ENCODE measurements at places on chromosomes 13 and 19.

- DNase-seq = no peak
Measured at GRCh38 chr19:17409990-17410389, 4.6 kb upstream of the BST2 start.

DNA sequence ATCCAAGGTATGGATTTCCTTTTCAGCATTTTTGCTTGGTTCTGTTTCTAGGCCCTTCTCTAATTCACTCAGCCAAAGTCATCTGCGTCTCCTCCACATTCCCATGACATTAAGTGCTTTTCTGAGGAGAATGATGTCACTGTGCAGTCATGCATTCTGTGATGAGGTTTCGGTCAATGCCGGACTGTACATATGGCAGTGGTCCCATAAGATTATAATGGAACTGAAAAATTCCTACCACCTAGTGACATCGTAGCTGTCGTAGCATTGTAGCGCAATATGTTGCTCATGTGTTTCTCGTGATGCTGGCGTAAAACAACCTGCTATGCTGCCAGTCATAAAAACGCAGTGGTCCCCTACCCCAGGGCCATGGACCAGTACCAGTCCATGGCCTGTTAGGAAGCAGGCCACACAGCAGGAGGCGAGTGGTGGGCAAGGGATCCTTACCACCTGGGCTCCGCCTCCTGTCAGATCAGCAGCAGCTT is 63.4 kb upstream of the TNFRSF19 start:
- no peak for DNase-seq

DNA sequence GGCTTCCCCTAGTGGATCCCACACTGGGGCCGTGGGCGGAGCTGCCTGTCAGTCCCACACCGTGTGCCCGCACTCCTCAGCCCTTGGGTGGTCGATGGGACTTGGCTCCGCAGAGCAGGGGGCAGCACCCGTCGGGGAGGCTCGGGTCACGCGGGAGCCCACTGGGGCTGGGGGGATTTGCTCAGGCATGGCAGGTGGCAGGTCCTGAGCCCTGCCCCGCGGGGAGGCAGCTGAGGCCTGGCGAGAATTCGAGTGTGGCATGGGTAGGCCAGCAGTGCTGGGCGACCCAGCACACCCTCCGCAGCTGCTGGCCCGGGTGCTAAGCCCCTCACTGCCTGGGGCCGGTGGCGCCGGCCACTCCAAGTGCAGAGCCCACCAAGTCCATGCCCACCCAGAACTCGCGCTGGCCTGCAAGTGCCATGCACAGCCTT is 481.7 kb upstream of the PRR20A start:
- DNase-seq = no peak

DNA sequence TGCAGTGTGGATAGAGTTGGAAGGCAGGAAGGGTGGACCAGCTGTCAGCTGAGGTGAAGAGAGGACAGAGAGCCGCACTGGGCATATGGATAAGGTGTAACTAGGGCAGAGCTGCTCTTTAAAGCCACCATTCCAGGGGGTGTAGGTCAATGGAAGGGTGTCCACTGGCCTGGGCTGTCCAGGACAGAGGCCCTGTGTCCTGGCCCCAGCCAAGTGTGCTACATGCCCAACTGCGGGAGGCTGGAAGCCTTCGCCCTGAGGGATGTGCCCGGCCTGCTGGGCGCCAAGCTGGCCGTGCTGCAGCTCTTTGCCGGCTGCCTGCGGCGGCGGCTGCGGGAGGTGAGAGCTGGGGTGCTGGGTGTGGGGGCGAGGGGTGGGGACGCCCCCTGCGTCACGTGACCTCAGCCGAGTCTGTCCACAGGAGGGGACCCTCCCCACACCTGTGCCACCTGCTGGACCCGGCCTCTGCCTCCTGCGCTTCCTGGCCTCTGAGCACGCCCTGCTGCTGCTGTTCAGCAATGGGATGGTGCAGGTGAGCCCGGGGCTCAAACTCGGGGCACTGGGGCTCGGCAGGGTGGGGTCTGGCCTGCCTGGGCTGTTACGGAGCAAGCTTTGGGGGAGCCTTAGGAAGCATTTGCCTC is 9.8 kb downstream of the PLK5 start:
- no peak for DNase-seq

DNA sequence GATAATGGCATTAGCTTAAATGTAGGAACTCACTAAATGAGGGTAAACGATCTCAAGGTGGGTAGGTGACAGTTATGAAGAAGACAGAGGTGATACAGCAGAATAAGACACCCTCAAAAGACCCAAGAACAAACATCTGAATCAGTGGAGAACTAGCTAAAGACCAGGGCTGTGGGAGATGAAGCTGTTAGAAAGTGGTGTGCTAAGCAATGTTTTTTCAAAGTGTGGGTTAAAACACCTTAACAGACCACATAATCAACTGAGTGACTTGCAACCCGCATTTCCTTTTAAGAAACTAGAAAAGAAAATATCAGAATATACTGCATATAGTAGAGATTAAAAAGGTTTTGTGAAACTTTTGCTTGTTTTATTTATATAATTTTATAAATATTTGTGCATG is 70.0 kb downstream of the ZDHHC20 start:
- DNase-seq = no peak

DNA sequence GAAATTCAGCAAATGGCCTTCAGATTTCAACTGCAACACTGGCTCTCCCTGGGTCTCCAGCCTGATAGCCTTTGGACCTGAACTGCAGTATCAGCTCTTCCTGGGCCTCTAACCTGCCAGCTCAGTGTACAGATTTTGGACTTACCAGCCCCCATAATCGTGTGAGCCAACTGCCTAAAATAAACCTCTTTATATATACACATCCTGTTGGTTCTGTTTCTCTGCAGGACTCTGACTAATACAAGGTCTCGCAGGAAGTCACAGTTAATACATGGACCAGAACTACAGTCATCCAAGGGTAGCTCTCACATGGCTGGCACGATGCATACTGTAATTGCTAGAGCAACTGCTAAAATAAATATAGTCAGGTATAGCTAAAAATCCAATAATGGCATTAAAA is 85.1 kb downstream of the KATNAL1 start:
- DNase-seq = no peak

DNA sequence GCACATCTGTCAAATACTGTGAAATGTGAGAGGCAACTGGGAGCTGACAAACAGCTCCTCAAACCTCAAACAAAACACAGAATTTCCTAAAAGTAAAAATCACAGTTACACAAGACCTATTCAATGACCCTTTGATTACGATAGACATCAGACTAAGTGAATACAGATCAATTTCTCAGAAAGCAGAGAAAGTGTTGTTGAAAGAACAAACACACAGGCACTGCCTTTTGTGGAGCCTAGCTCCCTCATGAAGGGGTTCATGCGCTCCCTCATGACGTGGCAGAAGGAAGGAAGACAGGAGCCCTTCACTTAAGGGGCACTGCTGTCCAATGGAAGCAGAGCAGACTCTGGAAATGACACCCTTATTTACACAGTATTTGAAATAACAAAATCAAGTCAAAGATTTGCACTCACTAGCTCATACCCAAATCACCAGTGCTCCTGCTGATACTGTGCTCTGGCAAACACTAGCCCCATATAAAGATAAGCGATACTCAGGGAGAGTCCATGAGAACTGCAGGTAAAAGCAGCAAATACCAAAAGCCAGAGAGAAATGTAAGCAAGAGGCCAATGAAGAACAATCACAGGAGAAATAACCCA is 144.9 kb downstream of the KLF12 start:
- no peak for DNase-seq

GRCh38 chr13:55500694-55501093 is 1640.0 kb upstream of the PRR20A start:
- DNase-seq = no peak

DNA sequence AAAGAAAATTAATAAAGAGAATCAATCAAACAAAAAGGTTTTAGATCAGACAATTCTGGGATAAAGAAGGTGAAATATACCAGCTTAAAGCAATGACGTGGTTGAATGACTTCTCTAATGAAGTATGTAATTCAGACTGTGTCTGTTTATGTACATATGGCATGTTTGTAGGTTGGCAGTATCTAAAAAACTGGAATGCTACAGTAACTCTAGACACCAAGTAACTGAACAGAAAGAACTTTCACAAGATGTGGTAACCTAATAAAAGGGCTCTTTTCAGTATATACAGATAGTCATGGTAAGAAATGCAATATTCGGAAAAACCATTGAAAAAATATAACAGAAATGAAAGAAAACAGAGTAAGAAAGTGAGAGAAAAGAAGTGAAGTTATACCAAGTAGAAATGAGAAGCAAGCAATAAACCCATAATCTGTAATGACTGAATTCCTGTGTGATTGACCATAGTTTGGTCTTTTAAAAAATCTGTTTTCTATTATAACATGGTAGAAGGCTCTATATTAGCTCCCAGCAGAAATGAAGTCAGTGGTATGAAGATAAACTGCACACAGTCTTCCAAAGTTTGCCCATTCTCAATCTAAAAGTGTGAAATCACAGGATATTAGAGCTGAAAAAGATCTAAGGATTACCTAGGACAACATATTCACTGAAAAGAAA is 31.4 kb downstream of the ELF1 start:
- no peak for DNase-seq

GRCh38 chr19:13093407-13094105 is 9.1 kb downstream of the LYL1 start:
- DNase-seq = peak; percentile 84

DNA sequence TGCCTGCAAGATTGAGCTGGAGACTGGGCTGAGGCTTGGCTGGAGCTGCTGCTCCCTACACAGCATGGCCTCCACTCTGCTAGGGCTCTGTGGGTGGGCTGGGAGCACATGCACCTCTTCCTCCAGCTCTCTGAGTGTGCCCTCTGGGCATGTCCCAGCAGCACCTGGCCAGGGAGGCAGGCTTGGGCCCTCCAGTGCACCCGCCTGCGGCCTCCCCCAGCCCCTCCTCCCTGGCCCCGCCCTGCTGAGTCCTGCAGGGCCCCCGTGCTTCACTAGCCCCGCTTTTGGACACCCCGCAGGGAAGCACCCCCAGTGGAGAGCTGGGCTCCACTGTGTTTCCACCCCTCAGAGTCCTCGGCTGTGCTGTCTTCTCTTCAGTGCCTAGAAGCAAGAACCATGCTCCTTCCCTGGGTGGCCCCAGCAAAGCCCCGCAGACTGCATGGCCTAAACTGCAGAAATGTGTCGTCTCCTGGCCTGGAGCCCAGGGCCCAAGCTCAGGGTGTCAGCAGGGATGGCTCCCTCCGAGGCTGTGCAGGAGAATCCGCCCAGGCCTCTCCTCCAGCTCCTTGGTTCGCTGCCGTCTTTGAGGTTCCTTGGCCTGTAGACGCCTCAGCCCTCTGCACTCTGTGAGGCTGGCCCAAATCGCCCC is 5.0 kb upstream of the TEX29 start:
- no peak for DNase-seq

DNA sequence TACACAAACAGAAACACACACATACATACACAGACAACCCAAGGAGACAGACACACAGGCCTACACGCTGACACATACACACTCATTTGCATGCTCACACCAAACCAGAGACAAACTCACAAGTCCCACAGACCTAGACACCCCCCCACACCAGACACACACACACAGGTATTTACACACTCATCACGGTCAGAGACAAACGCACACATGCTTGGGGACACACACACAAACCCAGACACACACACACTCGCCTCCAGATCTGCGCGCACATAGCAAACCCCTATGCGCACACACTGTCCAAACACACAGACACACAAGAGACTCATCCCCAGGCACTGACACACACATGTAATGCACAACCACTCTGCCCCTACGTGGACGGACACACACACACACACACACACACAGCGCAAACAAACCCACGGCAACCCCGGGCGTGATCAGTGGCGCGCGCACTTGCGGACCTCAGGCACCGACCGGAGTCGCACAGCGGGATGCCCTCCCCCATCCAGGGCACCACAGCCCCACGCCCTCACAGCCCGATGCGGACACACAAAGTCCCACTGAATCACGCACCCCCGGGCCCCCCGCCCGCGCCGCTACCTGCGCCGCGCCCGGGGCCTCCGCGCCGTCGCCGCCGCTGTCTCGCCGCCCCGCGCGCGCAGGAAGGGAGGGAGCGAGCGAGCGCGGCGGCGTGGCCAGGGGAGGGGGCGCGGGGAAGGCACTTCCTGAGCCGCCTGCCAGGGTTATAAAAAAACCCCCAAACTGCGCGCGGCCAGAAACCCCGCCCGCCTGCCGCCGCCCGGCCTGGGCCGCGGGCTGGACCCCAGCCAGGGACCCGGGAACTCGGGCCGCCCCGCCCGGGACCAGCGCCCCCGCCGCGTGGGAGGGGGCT is at the start of gene ADAMTS10:
TSS of gene ADAMTS10 (minus strand) at position 675 of the 895 bp plus-strand sequence. CDS start 5,005 bp downstream, outside the sequence.
- DNase-seq = peak; percentile 44

DNA sequence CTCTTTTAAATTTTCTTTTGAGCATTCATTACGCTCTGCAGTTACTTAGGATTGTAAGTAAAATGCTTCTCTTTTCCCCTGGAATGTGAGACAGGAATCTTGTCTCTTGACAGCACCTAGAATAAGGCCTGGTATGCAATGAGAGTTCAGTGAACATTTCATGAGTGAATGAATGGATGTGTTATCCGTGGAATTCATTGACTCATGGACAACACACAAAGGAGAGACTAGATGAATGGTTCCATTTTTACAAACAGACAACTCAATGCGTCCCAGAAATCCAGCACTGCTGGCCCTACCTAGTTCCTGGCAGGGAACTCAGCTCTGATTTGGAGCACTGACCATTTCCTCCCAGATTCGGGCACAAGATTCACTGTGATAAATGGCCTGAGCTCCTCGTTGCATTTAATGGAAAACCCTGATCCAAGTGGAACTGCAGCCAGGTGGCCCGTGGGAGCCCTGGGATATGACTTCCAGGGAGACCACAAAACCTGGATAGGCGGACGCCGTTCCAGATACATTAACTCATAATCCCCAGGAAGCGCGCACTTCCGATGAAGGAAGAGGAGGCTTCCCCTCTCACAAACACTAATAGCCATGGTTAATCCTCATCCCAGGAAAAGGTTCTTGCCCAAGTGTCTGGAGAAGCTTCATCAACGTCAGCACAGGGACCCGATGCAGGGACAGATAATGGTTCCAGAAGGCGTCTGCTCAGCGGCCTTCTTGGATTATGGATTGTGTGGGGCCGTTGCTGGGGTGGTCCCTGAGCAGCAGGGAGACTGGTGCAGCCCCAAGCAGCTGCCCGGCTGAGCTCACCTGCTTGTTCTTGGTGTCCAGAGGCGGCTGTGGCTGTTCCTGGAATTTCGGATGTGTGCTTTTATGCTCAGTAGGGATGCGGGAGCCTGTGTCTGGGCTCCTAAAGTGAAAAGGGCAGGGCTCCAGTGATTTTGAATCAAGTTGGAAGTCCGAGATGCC is 211.1 kb upstream of the TSHZ3 start:
- no peak for DNase-seq

GRCh38 chr13:29491248-29491647 is 104.2 kb downstream of the SLC7A1 start:
- DNase-seq = no peak

DNA sequence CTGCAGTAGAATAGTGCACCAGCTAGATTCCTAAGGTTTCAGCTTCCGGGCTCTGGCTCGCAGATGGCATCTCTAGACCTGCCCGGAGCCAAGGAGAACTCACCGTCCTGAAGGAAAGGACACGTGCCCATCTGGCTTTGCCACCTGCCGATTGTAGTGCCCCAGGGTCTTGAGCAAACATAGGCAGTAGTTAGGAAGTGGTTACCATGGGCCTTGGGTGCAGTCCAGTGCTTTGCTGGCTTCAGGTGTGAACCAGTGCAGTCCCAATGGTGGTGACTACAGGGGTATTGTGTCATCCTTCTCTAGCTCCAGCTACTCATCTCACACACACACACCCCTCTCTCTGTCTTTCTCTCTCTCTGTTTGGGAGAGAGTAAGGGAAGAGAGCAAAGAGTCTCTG is 61.4 kb upstream of the TEX29 start:
- no peak for DNase-seq

GRCh38 chr13:71090990-71091389 is 776.0 kb downstream of the DACH1 start:
- DNase-seq = no peak

Measured in stimulated activated CD4-positive, alpha-beta T cell treated with anti-CD3 and anti-CD28 coated beads, Interleukin-2, amount 100 ng/mL, for 24 hours (primary cell).